ENCODE measurements at places on chromosomes 11 and 22.

GRCh38 chr22:43326331-43327156 is 16.6 kb downstream of the SCUBE1 start:
- no peak for DNase-seq

DNA sequence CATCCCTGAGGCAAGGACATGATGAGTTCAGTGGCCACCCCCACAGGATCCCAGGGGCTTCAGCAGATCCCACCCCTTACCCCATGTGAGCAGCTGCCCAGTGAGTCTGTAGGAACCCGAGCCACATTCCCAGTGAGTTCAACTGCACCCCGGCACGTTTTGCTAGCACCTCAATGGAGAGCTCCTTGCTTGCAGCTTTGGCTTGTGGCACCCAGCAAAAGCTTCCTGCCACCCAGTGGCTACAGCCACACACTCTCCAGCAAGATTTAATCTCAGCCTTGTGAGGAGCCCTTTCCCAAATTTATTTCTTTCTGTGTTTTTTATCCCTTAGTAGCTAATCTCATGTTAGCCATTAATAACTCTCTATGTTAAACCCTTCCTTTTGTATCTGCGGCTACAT is 4.0 kb downstream of the SAA1 start:
- DNase-seq: no peak

DNA sequence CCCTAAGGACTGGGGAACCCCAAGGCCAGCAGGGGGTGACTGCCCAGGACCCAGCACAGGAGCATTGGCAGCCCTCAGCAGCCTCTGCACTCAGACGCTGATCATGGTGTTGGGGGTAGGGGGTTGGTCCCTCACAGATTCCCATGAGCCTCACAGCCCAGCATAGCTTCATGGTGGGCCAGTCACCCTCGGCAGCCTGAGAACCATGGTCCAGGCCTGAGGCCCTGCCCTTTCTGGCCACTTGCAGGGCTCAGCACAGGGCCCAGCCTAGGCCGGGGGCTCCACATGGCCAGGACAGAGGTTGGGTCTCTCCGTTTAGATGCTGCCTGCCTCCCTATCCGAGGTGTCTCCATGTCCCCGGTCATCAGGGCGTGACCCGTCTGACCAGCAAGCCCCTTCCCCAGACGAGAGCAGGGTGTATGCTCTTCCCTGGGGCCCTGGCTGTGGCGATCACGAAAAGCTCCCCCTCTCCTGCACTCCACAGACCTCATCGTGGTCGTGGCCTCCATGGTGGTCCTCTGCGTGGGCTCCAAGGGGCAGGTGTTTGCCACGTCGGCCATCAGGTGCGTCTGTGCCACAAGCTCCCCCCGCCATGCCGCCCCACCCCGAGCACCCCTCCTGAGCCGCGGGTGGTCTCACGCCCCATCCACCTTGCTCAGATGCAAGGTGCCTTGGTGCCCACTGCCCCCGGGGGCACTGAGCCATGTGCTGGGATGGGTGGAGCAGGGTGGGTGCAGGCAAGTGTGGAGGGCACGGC is 126.2 kb downstream of the KCNQ1 start:
- no peak for DNase-seq

- DNase-seq: no peak
Observed at GRCh38 chr11:128341280-128342248, 245.8 kb downstream of the ETS1 start.

- DNase-seq: no peak
Observed at GRCh38 chr22:32465661-32466060, 1.4 kb upstream of the BPIFC start.

- no peak for DNase-seq
Observed at GRCh38 chr11:7307836-7308235, 56.1 kb downstream of the SYT9 start.

DNA sequence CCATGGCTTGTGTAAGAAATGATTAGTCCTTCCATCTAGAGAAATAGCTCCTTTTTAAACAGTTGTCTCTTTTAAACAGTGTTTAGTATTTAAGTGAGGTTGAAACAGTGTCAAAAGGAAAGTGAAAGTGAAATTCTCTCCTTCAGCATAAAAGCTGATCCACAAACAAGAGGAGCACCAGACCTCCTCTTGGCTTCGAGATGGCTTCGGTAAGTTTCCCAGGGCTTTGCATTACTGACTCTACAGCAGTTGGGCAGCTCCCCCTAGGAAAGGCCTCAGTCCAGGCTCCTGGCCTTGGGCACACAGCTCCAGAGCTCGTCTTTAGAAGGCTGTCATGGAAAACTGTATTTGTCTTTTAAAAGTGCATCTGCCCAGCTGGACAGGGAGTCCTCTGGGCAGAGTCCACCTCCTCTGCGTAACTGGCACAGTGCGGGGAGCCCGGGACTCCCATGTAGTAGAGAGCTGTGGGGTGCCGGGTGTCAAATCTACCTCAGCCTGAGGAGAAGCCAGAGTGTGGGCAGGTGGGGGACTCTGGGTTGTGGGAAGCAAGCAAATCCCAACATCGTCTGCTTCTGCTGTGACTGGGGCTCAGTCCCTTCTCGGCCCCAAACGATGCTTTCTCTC is at the start of gene PLAAT4:
TSS of gene PLAAT4 (plus strand) at position 140 of the 624 bp plus-strand sequence. CDS start at position 201, 61 bp downstream.
- peak; percentile 41 for DNase-seq

DNA sequence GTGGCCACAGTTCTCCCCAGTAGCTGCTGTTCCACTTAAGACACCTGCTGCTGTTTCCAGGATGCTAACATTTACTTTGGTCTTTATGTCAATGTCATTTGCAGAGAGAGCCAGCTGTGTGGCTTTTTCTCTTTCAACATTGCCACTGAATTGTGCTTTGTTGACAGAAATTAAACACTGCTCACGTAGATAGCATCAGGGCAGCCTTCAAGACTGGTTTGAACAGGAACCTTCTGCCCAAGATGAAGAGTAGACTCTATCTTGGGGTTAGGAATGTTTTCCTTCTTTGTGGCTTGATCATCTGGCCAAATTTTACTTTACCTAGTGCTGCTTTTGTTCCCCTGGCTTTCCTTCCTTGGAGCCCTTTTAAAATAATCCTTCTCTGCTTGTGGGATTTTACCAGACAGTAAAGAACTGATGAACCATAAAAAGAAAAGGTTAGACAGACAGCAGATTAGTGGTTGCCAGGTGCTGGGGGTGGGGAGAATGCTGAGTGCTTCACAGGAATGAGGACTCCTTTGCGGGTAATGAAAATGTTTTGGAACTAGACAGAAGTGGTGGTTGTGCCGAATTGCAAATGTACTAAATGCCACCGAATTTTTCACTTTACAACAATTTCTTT is 22.7 kb upstream of the XBP1 start:
- DNase-seq: no peak

DNA sequence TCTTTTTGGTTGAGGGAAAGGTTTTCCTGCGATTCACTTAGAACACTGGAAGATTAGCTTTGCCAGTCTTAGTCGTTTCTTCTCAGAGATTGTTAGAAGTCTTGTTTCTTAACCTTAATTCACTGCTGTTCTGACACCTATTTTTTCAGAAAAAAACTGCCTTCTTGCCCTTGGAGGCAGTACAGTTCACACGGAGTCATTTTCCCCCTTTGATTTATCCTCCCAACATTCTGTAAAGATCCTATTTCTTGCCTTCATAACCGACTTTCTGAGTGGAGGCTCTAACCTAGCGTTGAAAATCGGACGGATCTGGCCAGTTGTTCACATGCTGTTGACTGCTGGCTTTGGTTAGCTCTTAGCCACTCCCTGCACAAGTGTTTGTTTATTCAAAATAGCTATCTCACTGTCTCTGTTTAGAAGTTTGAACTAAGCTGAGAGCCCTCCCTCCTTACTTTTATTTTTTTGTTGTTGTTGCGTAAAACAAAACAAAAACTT is 737 bp downstream of the BCL2L13 start:
- peak; percentile 59 for DNase-seq

GRCh38 chr11:15374418-15374817 is 259.7 kb downstream of the INSC start:
- no peak for DNase-seq
